ENCODE measurements at places on chromosomes 6 and 20.

- DNase-seq: no peak
Measured at GRCh38 chr20:44691424-44692423, 23.4 kb upstream of the CCN5 start.

DNA sequence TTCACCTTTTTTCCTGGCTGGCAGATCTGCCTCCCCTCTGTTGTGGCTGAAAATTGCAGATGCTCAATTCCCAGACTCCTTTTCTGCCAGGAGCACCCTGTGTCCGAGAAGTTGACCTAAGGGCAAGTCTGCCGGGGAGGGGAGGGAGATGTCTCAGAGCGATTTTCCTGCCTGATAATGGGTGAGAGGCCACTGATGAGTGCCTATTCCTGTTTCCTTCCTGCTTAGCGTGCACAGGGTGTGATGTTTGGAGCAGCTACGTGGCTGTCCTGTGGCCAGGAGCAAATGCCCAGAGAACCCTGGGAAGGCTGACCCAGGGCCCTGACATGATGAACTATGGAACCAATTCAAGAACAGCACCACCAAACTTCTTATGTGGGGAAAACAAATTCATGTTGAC lies 22.5 kb downstream of the SOX4 start:
- DNase-seq: no peak

DNA sequence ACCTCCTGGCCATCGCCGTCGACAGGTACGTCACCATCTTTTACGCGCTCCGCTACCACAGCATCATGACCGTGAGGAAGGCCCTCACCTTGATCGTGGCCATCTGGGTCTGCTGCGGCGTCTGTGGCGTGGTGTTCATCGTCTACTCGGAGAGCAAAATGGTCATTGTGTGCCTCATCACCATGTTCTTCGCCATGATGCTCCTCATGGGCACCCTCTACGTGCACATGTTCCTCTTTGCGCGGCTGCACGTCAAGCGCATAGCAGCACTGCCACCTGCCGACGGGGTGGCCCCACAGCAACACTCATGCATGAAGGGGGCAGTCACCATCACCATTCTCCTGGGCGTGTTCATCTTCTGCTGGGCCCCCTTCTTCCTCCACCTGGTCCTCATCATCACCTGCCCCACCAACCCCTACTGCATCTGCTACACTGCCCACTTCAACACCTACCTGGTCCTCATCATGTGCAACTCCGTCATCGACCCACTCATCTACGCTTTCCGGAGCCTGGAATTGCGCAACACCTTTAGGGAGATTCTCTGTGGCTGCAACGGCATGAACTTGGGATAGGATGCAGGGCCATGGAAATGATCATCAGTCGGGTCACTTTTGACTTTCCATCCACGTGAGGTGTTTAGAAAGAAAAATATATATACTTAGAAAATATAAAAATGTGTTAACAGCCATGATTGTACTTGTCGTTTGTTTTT lies 868 bp downstream of the MC3R start:
- DNase-seq: no peak

DNA sequence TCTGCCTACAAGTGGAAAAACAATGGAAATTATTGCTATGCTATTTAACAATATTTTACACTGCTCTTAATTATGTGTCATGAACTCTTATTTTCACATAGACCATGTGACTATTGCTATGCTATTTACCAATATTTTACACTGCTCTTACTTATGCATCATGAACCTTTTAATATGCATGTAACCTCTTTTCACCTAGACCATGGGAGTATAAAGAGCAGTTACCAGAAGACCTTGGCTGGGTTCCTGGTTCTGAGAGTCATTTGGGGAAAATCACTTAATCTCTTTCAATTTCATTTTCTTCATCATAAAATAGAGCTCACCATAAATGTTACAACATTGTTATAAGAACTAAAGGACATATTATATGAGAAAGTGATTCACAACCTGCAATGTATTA lies 223.8 kb upstream of the RNF217 start:
- DNase-seq: no peak

DNA sequence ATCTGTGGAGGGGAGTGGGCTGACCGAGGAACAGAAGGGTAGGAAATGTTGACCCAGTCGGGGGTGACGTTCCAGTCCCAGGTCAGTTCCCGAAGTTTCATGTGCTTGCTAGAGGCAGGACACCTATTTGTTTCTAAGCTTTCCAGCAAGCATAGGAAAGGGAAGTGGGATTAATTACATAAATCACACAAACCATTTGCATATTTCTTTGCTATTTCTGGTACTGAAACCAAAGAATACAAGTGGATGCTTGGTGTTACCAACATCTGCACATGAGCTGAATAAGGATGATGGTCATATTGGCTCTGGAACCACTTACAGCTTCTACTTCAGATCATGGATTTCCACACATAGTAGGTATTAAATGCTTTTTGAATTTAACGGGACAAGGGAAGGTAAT lies 546.5 kb downstream of the PRKN start:
- DNase-seq: no peak

DNA sequence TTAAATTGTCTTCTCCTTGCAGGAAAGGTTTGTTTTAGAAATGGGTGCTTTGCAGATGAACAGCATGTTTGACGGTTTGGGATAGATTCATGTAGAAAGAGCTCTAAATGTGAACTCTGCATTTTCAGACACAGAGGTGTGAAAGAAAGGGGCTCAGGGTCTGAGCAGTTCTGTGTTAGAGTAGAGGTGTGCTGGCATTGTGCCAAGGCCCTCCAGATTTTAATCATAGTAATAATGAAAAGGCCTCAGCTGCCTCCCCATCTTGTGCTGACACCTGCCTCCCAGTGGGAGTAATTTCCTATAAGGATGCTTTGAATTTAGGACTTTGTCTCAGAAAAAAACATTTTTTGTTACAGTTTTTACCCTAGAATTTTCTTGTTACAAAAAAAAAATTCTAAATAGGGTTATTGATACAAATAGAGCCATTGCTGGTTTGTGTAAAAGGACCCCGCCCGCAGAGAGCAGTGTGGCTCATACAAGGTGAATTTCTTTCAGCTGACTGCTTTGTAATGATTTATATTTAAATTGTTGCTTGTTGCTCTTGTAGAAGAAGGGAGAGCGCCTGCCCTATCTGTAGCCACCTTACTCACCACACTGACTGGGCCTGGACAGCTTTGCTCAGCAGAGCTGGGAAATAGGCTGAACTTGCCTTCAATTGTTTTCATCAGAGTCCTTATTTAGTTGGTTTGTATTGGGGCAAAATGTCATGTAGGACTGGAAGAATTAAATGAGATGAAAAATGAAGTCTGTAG lies 294.5 kb downstream of the ZFAND3 start:
- DNase-seq: no peak

DNA sequence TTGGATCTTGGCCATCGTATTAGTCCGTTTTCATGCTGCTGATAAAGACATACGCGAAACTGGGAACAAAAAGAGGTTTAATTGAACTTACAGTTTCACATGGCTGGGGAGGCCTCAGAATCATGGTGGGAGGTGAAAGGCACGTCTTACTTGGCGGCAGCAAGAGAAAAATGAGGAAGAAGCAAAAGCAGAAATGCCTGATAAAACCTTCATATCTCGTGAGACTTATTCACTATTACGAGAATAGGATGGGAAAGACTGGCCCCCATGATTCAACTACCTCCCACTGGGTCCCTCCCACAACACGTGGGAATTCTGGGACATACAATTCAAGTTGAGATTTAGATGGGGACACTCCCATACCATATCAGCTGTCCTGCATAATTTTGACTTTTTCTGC lies 20.1 kb upstream of the REPS1 start:
- no peak for DNase-seq

- peak; percentile 68 for DNase-seq
Measured at GRCh38 chr20:62631336-62632308, 10.7 kb upstream of the SLCO4A1 start.

GRCh38 chr6:2157441-2158127 lies 87.8 kb downstream of the GMDS start:
- no peak for DNase-seq

DNA sequence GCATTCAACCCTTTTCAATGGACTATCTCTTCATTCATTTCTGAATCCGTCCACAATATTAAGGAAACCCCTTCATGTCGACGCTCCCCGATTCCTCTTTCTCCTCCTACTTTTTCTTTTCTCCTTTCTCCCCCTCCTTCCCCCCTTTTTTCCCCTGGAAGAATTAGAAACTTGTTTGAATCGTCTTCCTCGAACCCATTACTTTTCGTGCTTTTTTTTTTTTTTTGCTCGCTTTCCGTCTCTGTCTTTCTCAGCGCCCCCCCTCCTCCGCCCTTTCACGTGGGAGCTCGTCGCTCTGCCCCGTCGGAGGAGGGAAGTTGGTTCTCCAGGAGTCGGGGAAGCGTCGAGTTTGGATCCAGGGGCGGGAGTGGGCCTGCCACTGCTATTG lies 2.3 kb upstream of the NKX2-2 start:
- DNase-seq: no peak

GRCh38 chr20:35776513-35777101 lies 4.8 kb downstream of the PHF20 start:
- DNase-seq: no peak

- DNase-seq: no peak
Measured at GRCh38 chr6:158611039-158611438, 33.5 kb downstream of the DYNLT1 start.

- no peak for DNase-seq
Measured at GRCh38 chr6:110527516-110527915, 51.1 kb upstream of the SLC22A16 start.

- no peak for DNase-seq
Measured at GRCh38 chr20:19875376-19876221, 117.5 kb downstream of the RIN2 start.

DNA sequence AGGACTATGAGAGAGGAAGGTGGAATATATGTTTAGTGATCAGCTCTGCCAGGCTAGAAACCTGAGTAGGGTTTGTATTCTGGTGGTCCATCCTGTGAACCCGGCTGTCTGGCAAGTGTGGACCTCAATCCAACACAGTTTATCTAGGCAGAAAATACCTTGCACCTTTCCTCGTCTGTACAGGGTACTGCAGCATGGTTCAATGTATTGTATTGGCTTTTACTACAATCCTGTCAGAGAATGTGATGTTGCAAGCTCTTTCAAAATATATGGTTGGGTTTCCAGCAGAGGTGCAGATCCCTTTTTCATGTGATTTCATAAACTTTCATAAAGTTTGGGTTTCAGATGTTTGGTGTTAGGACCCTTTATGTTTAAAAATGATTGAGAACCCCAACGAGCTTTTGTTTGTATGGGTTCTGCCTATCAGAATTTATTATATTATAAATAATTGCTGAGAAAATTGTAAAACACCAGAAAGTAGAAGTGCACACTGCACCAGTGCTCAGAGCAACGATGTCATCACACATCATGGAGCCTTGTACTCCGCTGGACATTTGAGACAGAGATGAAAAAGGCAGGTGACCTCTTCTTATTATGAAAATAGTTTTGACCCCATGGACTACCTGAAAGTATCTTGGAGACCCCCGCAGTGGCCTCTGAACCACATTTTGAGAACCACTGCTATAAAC lies 106.6 kb downstream of the RTN4IP1 start:
- DNase-seq: no peak

DNA sequence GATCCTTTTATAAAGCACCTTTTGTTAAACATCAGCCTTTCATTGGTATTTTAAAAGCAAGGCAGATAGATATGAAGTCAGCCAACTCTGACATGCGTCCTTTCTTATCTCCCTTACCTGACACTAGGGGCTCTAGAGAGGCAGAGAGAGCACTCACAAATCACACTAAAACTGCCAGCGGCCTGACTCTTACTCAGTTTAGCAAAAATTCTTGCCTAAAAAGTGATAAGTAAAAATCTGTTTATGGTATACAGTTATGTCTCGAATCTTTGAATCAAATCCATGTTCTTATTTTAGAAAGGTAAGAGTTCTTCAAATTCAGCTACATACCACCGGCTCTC lies 10.4 kb upstream of the TDRD6 start:
- no peak for DNase-seq

- DNase-seq: no peak
Measured at GRCh38 chr20:2054911-2055310, 46.7 kb upstream of the STK35 start.

- DNase-seq: peak; percentile 77
Measured at GRCh38 chr6:46367354-46368168, 123.7 kb downstream of the RCAN2 start.

- DNase-seq: no peak
Measured at GRCh38 chr20:13913572-13913971, 76.8 kb downstream of the SEL1L2 start.

DNA sequence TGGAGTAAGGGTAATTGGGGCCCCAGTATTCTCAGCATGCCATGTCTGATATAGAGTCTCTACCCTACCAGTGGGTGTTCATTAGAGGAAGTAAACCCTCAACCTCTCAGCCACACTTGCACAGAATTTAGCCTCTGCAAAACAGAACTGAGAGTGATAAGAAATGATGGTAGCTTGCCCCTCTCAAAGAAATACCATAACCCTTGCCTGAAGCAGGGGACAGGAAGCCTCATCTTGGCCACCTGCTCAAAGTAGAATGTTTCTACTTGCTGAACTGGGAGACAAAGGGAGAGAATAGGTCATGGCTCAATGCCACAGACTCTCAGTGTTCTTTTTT lies 33.7 kb downstream of the SPTLC3 start:
- no peak for DNase-seq

DNA sequence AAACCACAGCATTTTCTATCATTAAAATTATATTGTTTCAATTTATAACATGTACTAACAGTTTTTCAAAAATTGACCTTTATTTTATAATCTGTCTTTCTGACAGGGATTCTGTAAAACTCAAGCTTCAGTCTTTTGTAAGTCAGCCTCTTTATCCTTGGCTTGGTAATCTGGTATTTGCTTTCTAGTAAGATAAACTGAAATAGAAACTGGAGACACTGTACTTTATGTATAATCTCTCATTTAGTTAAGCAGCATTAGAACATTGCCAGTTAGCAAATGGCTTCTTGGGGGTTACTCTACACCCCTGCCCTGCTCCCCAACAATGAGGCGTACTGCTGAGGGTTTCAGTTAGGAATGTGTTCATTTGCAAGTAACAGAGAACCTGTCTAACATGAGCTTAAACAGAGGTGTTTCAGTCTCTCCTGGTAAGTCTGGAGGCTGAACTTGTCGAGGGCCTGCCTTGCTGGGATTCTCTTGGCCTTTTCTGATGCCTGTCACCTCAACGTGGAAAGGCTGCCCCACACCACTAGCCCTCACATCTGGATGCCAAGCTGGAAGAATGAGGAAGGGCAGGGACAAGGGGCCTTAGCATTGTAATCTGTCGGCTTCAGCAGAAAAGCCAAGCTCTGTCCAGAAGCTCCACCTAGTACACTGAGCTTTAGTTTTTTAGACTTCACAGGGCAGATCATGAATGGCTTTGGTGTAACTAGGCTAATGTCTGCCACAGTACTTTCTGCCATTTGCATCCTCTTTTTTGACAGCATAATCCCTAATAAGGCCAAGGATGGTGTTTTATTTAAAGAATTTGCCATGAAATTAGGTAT lies 34.8 kb downstream of the SH3BGRL2 start:
- no peak for DNase-seq

- DNase-seq: no peak
Measured at GRCh38 chr6:108163267-108163643, 2.6 kb upstream of the NR2E1 start.

- no peak for DNase-seq
Measured at GRCh38 chr6:146087386-146087785, 58.5 kb downstream of the GRM1 start.

- no peak for DNase-seq
Measured at GRCh38 chr6:42315259-42315990, 97.8 kb upstream of the MRPS10 start.

All from renal pelvis (tissue), 12 donors.